Effector memory CD4-positive, alpha-beta T cell (primary cell): ENCODE measurements at places on chromosomes 6 and 20.

GRCh38 chr6:163354761-163355425, 59.6 kb upstream of the QKI start:
- DNase-seq: no peak

GRCh38 chr6:29764422-29765196, 41.4 kb downstream of the HLA-F start:
- no peak for DNase-seq

GRCh38 chr6:37936906-37937305, 117.4 kb downstream of the ZFAND3 start:
- DNase-seq: no peak

DNA sequence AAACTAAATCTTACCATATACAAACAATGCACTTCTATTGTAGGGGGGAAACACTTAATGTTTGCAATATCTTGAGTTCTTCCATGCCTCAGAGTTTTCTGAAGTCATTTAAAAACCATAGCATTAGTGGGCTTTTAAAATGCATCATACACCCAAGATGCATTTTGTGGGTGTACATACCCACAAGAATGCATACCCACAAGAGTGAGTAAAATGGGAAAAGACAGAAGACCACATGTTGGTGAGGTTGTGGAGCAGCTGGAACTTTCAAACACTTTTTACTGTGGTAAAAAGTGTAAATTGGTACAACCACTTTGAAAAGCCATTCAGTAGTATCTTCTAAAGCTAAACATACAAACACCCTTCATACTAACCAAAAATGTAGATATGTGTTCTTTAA, 57.5 kb downstream of the CYB5R4 start:
- no peak for DNase-seq

GRCh38 chr20:20085812-20086211, 33.5 kb downstream of the CFAP61 start:
- DNase-seq: no peak

DNA sequence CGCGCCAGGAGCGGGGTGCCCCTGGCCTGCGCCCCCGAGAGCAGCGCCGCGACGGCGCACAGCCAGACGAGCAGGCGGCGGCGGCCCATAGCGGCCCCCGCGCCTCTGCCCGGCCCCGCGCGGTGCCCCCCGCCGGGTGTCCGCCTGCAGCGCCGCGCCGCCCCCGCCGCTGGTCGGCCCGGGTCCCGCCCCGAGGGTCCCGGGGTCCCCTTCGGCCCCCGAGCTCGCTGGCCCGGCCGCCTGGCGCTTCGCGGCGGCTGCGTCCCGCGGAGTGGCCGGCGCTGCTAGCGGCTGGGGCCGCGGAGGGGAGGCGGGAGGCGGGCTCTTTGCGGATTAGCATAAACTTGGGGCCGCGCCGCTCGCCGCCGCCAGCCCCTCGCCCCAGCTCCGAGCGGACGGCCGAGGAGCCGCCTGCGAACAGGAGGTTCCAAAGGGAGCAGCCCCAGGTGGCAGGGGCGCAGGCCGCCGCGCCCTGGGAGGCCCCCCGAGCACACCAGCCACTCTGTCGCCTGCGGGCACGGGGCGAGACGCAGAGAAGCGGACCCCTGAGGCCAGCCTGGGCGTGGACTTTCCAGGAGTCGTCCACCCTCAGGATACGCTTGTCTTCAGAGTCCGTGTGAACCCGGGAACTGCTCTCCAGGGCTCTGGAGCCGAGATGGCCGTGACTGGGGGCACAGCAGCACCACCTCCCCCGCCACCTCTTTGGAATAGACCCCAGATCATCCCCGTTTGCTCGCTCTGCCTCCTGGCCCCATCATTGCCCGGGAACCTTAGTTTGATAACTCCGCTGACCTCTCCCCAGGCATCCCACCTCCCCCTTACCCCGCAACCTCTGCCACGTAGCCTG, at the start of gene EMILIN3:
Gene EMILIN3, minus strand, starts transcription at position 273 of the 847 bp plus-strand sequence. Its CDS starts 184 bp downstream, at position 89.
- no peak for DNase-seq

DNA sequence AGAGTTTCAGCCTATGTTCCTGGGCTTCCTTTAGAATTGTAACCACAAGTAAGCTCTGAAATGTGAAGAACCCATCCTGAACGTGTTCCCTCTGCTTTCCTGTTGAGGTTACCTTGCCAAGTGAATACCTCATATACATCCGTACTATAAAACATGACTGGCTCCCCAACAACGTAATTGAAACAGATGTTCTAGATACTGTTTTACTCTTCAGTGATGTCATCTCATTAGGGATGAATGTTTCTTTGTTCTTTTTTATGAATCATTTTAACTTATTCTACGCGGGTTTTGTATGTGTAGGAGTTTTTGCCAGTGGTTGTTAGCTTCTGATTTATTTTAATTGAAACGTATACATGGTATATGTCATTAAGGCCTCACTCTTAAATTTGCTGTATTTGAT, 166.8 kb downstream of the SAMD5 start:
- DNase-seq: no peak

GRCh38 chr20:20196610-20197009, 144.3 kb downstream of the CFAP61 start:
- DNase-seq: no peak

DNA sequence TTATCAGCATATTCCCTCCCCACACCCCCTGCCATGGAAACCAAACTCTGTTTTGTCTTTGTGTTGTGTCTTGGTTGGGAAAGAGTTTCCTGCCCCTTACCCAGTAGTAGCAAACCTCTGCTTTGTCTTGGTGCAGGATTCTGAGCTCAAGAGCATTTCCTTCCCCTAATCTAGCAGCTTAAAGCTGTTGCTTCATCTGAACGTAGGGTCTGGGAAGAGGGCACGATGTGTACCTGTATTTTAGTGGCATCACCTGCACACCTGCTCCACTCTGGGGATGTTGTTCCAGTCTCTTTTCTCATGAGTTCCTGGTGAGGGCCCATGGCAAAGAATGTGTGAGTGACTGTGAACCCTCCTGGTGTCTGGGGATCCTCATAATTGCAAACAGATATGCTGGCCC, 164.7 kb downstream of the SCP2D1 start:
- no peak for DNase-seq

GRCh38 chr20:2955257-2955970, 82.1 kb downstream of the PTPRA start:
- DNase-seq: no peak
